A549 treated with AZD2906 at 1 μM for 4 hours (cell line): ENCODE measurements at places on chromosomes 6 and 20. TPM values are rescaled to one million over a fixed set of nuclear protein-coding genes. Genes with fewer than 3 reads are reported as not detected.

PSORS1C1 gene
- 4.1 to 5.9 TPM (median 4.6 TPM) in 5 replicates for total RNA-seq

CALHM4 gene
- not detected in 5 replicates for total RNA-seq

WFDC5 gene
- 0.08 TPM in 1 of 5 replicates, not detected in the others for total RNA-seq

GSTA3 gene
- not detected in 5 replicates for total RNA-seq

COL9A3 gene
- total RNA-seq, result 0.32 to 0.69 TPM (median 0.63 TPM) in 5 replicates

SCRT2 gene
- 0.02 TPM in 1 of 5 replicates, not detected in the others for total RNA-seq

SNAP25 gene
- total RNA-seq, result 13.3 to 18.4 TPM (median 16.2 TPM) in 5 replicates

BTNL2 gene
- not detected in 5 replicates for total RNA-seq

TPD52L1 gene
- total RNA-seq, result 47.4 to 53.1 TPM (median 49.1 TPM) in 5 replicates

ZNF292 gene
- total RNA-seq, result 2.5 to 4.8 TPM (median 2.8 TPM) in 5 replicates
